ENCODE measurements at places on chromosomes 13 and 19.
A peak's percentile ranks its signal among the peaks of the same experiment; 100 is the strongest.

DNA sequence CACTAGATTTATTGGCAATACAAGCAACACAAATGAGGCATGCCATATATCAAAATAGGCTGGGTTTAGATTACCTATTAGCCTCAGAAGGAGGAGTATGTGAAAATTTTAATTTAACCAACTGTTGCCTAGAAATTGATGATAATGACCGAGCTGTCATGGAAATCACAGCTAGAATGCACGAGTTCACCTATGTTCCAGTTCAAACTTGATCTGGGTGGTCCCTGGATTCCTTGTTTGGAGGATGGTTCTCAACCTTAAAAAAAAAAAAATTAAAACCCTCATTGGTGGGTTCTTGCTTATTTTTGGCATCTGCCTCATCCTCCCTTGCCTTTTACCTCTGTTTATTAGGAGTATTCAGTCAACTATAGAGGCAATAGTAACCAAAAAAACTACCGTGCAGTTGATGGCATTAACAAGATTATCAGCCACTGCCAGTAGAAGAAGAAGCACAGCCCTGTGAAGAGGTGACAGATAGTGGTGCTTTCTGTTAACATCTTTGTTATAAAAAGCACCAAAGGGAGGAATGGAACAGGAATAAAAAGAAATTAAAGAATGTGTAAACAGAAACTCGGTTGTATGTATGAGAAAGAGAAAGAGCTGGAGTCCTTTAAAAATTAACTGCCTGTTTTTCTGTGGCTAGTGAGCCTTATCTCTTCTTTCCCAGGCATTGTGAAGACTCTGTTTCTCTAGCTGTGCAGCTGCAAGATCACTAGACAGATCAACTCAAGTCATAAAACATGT, 106.4 kb downstream of the ZNF429 start:
- DNase-seq = no peak

GRCh38 chr19:43353606-43354304, at the start of gene CD177:
Gene CD177, plus strand, starts transcription at chr19:43353686. Its CDS starts 29 bp downstream, at chr19:43353715.
- DNase-seq = no peak

GRCh38 chr19:49869009-49869483, 1.7 kb upstream of the PNKP start:
- no peak for DNase-seq

DNA sequence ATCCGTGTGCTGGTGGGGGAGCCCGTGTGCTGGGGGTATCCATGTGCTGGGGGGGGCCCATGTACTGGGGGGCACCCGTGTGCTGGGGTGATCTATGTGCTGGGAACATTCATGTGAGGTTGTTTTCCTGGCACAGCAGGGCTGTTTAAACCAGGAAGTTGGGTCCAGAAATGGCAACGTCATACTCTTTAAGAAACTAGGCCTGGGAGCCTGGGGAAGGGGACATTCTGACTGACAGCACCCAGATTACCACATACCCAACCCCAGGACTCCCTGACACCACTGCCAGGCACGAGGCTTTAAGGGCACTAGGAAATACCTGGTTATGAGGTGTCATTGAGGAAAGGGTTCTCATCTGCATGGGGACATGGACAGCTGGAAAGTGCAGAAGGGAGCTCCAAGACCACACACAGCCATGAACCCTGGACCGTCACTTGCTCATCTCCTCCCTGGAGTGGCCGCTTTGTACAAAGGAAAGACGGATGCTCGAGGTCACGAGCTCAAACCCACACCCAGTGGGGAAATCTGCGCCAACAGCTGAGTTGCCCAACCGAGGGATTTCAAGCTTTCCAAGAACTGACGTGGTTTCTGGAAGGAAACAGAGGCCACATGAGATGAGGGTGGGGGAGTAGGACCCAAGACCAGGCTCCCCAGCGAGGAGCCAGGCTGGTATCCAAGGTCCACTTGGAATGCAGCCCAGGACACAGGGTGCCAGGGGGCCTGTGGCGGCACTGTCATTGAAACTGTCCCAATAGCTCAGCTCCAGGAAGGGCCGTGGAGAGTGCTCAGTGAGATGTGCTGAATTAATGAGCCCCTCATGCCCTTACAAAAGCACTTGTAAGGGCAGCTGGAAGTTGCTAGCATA, 40.9 kb downstream of the RAB20 start:
- no peak for DNase-seq

GRCh38 chr13:37357548-37357947, 241.0 kb downstream of the POSTN start:
- no peak for DNase-seq

GRCh38 chr13:91406619-91407018, 8.2 kb downstream of the GPC5 start:
- no peak for DNase-seq

DNA sequence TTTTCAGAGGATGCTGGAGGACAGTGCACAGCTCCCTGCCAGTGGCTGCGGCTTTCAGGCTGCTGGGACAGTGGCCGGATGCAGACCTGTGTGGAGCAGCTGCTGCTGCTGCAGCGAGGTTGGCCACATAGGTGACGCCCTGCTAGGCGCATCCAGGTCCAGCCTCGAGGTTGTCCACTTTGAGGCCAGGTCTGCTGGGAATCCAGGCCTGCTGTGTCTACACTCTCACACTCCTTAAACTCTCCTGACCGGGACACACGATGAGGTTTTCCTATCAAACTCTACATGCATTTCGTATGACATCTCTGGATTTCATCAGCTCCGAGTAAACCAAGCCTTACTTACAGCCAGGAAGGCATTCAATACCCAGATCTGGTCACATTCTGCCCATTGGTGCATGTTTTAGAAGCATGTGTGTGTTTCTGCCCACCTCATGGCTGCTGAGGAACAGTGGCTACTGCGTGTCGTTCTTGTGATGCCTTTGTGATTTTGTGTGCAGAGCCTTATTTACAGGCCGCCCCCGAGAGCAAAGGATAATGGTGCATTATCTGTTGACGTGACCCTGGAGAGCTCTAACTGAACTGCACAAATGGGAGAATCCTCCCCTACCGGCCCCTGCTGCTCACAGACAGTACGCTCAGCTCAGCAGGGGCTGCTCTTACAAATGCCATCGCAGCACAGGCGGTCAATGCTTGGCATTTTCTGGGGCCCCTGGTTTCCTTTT, 12.3 kb upstream of the MCF2L start:
- DNase-seq = no peak

DNA sequence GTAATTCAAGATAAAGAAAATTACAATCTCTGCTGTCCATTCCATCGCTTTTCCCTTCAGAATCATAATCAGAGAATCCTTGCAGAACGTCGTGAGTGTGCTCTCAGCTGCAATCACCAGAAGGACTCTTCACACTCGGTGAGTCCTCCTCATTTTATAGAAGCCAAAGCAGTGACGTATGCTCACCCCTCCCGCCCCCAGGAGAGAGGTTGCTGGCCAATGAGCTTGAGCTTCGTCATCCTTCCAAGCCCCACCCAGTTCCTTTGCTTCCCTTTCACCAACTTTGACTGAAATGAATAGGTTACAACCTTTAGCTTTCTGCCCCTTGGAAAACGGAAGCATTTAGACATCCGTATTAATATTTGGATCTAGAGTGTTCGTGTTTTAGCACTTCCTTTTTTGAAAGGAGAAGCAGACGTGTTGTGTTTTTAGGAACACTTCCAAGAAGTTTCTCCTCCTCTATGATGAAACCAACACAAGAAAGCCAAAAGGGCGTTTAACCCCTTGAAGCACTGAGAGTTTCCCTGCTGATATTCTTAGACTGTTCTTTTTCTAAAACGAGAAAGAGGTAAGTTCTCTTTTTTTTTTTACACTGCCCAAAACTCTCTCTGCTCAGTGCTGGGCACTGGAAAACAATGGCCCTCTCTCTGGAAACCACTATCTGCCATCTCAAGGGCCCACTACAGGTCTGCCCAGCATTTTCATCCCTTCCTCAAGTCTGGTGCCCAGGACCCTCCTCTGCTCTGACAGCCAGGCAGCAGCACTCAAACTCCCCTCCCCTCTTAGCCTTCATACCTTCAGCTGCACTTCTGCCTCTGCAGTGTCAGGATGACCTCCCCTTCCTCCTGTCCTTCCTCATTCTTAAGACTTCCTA, 44.3 kb upstream of the CEACAM21 start:
- no peak for DNase-seq

DNA sequence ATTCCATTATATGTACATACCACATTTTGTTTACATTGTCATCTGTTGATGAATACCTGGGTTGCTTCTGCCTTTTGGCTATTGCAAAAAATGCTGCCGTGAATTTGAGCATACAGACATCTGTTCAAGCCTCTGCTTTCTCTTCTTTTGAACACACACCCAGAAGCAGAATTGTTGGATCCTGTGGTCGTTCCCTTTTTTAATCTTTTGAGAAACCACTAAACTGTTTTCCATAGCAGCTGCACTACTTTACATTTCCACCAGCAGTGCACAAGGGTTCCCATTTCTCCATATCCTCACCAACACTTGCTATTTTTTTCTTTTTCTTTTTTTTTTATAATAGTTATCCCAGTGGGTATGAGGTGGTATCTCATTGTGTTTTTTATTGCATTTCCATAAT, 123.5 kb downstream of the TEX29 start:
- no peak for DNase-seq

GRCh38 chr13:102234618-102235017, 167.2 kb downstream of the FGF14 start:
- DNase-seq = no peak

GRCh38 chr13:110353339-110353977, 46.4 kb downstream of the COL4A2 start:
- no peak for DNase-seq

DNA sequence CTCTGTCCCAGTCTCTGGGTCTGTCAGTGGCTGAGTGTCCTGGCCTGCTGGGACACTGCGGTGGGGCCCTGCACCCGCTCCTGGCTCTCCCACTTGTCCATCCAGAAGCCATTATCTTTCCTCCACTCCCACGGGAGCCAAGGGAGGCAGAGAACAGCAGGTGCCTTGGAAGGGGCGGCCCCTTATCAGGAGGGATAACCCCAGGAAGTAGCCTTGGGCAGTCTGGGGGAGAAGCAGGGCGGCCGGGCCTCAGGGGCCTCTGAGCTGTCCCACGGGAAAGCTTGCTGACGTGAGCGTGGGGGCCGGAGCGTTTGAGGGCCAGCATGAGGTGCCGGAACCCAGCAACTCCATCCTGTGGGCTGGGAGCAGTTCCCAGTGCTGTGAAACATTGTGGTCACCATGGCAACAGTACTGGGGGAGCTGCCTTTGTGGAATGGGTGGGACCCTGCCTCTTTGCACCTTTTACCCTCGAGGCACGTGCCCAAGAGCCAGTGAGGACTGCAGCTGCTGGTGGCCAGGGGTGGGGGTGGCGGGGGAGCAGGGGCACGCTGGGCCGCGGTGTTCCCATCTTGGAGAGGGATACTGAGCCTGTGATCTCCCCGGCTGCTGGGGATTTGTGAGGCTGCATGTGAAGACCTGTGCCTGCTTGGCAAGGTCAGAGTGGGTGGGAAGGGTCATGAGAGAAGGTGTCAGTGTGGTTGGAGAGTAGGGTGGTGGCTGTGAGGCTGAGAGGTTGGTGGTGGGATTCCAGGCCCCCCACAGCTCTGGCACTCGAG, 20.9 kb downstream of the KLHL26 start:
- DNase-seq = no peak

DNA sequence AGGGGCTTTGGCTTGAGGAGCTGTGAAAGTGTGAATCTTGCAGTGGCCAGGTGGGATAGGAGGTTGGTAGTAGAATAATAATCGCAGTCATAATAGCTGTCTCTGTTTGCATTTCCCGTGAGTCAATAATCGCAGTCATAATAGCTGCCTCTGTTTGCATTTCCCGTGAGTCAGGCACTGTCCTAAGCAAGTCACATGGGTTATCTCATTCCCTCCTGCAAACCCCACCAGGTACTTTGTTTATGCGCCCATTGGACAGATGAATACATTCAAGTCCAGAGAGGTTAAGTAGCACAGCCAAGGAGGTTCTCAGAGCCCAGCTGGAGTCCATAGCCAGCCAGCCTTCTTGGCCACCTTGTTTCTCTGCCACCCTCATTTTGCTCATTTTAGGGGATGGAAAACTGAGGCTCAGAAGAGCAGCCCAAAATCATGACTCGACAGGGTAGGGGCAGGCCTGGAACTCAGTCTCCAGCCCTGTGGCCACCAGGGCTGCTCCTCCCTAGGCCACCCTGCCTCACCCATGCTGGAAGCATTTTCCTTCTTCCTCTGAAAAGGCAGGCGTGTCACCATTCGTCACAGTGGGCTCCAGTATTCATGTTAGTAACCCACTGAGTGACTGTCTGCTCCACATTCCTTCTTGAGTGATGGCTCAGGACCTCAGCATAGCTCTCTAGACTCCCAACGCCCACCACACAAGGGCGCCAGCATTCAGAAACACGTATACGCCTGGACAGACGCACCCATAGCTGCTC, 206.2 kb downstream of the URI1 start:
- DNase-seq = peak; percentile 72

DNA sequence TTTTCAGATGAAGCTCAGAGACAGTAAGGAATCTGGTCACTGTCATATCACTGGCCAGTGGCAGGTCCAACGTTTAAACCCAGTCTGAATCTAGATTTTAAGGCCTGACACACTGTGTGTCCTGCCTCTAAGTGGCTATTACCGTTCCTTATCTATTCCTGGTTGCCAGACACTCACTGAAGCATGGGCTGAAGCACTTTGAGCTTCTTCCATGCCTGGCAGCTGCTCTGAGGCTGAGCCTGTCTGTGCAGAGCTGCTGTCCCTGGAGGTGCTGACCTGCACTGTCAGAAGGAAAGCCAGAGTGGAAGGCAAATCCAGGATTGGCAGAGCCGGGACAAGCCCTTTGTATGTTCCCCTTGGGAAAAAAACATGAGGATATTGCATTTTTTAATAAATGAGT, 109.2 kb upstream of the SLC7A1 start:
- DNase-seq = no peak

DNA sequence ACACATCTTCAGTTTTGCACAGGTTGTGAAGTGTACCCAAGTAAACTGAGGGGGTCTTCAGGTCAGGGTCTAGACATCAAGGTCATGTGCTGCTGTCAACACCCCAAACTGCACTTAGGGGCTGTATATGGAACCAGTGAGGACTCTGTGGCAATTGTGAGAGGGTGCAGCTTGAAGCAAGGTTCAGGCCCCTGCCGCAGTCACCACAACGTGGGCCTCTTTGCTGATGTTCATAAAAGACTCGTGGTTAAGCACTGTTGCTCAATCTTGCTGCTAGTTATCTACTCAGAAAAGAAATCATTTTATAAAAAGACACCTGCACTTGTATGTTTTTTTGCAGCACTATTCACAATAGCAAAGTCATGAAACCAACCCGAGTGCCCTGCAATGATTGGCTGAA, 907.4 kb downstream of the UQCRFS1 start:
- DNase-seq = no peak

DNA sequence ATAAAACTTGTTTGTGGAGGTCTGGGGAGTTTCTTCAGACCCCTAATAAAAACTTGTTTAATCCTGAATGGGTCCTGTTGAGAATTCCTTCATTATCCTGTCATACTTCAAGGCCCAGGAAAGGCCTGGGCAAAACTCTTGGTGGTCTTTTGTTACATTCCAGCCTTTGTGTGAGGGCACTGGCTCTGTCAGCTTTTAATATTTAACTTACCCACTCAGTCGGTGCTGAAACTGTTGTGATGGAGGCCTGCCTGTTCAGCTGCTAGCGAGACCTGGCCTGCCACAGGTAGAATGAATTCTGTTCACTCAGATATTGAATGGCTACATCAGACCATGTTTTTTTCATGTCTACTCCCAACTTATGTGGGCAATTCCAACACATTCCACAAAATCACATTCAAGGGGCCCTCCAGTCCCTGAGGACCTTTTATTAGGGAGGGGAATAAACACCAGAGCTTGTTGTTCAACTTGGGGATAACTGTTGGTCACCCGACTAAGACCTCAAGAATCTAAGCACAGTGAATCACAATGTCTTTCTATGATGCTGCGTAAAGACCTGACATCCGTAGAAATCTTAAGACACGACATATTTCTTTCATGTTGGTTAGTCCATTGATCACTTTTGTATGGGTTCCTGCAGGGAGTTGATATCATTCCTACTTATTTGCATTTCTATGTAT, 12.5 kb downstream of the NLRP8 start:
- no peak for DNase-seq

Measured in NCI-H774 (cell line).